ENCODE measurements at places on chromosomes 7 and 10.

DNA sequence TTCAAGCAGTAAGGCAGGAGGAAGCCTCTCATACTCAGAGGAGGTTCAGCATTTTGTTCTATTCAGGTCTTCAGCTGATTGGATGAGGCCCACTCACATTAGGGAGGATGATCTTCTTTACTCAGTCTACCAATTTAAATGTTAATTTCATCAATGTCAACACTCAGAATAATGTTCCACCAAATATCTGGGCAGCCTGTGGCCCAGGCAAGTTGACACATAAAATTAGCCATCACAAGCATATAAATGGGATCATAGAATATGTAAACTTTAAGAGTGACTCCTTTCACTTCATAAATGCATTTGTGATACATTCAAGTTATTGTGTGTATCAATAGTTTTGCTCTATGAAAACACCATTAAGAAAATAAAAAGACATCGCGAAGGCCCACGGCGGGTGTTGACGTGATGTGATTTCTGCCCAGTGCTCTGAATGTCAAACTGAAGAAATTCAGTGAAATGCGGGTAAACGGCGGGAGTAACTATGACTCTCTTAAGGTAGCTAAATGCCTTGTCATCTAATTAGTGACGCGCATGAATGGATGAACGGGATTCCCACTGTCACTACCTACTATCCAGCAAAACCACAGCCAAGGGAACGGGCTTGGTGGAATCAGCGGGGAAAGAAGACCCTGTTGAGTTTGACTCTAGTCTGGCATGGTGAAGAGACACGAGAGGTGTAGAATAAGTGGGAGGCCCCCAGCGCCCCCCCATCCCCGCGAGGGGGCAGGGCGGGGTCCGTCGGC is 536.1 kb upstream of the AUTS2 start:
- no peak for DNase-seq

- DNase-seq = peak; percentile 56
Observed at GRCh38 chr7:115475761-115476385, 554.0 kb downstream of the MDFIC start.

DNA sequence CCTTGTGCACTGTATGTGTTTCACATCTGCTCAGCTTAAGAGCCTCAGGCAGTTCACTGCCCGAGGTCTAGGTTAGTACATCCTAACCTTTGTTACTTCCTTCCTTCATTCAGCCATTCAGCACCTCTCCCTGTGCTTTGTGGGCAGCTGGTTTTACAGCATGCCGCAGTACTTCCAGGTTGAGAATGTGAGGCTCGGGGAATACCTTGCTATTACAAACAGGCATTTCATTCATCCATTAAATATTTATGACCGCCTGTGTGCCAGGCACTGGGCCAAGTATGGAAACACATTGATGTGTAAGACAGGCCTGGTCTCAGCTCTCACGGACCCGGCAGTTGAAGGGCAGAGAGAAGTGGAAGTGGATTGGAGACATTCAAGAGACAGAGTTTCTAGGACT is 82.4 kb downstream of the SHH start:
- no peak for DNase-seq

DNA sequence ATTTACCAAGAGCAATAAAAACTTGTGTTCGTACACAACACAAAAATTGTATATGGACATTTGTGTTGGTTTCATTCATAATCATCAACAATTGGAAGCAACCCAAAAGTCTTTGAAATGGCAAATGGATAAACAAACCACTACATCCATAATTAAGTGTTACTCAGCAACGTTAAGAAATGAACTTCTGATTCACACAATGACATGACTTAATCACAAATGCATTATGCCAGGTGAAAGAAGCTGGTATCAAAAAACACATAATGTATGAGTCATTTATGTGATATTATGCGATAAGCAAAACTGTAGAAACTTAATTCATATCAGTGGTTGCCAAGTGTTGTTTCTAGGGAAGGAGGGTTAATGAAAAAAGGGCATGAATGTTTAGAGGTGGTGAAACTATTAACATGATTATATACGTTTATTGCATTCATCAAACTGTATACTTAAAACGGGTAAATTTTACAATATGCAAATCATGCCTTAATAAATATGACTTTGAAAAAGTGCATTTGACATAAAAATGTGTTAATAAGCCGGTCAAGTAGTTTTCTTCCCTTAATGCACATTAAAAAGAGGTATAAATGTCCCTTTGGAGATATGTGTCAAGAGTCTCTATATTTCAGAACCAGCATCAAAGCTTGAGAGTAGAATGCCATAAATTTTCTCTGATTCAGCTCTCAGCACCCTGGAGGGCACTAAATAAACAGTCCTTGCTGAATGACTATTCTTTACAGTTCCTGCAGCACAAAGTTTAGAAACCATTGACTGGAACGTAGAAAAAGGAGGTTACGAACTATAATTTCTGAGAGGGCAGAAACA is 84.8 kb upstream of the GRM3 start:
- no peak for DNase-seq

DNA sequence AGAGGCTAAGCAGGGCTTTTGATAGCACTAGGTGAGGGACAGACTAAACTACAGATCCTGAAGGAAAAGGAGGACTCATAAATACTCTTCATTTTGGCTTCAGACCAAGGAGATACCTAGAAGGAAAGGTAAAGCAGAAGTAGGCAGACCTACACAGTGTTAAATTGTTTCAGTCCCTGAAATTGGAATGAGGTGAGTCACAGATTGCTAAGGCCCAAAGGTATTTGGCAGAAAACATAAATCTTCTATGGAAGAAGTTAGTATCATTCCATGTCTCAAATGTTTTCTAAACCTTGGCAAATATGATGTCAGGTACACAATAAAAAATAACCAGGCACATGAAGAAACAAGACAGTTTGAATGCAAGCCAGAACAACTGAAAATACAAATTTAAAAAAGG is 30.0 kb downstream of the MTERF1 start:
- DNase-seq = no peak

GRCh38 chr10:14571866-14572507 is 202.7 kb downstream of the FAM107B start:
- peak; percentile 23 for DNase-seq

GRCh38 chr7:104818961-104819880 is 194.8 kb upstream of the KMT2E start:
- DNase-seq = no peak

- no peak for DNase-seq
Observed at GRCh38 chr10:67629461-67629971, 66.5 kb downstream of the CTNNA3 start.

GRCh38 chr10:110434489-110435096 is 63.1 kb upstream of the DUSP5 start:
- no peak for DNase-seq

GRCh38 chr7:141949451-141949850 is 2.7 kb upstream of the CLEC5A start:
- DNase-seq = no peak

GRCh38 chr7:143975617-143976016 is 21.0 kb downstream of the OR2F1 start:
- peak; percentile 30 for DNase-seq

DNA sequence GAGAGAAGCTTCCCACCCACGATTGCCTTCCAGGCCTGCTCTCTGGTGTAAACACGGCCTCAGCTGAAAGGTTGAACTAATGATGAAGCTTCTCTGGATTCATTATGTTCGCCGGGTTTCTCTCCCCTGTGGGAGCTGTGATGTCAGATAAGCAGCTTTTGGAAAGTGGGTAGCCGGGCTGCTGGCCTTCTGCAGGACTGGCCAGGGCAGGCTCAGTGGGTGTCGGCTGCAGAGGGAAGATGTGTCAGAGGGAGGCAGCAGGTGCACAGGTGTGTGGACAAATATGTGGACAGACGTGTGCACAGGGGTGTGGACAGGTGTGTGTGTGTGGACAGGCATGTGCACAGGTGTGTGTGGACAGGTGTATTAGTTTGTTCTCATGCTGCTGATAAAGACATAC is 28.5 kb upstream of the PSMG3 start:
- no peak for DNase-seq
